ENCODE measurements at places on chromosomes 2 and 18.

DNA sequence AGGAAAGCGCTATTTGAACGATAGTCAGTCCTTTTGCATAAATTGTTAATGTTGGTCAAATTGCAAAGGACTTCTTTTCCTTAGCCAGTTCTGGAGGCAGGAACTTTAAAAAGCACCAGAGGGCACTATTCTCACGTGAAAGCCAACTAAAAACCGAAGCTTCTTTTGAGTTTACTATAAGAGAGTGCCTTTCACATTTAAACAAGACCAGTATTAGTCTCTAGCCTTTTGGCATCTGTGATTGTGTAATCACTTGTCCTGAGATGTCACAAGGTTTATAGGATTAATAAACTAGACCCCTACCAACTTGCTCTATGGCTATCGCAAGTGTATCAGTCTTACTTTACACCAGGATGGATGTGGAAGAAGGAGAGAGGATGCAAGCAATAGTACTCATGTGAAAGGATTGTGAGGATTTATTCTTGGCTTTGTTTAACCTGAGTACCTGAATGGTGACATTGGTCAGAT lies 14.4 kb upstream of the STAT4 start:
- DNase-seq = no peak

- DNase-seq = no peak
Observed at GRCh38 chr2:239736358-239737143, 288.6 kb downstream of the NDUFA10 start.

GRCh38 chr2:9334761-9335160 lies 88.6 kb downstream of the ITGB1BP1 start:
- DNase-seq = no peak

GRCh38 chr2:41943159-41943558 lies 104.7 kb upstream of the PKDCC start:
- DNase-seq = no peak

- DNase-seq = no peak
Observed at GRCh38 chr2:238925281-238925680, 77.4 kb downstream of the TWIST2 start.

- no peak for DNase-seq
Observed at GRCh38 chr2:196954001-196954400, 27.5 kb upstream of the PGAP1 start.

DNA sequence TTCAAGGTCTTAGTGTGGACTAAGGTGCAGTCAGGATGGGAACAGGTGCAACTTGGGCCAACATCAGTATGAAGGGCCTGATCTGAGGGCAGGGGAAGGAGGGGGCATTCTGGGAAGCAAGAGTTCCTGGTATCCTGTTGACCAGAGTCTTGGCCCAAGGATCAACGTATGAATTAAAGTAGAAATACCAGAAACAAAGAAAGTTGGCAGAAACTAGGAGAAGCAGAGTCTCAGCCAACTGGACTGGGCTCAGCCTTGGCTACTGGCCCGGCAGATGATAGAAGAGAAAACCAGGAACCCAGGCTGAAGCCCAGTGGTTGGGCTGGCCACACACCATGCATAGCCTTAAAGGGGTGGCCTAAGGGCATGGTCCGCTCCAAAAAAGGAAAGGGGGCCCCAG lies 2.3 kb downstream of the CETN1 start:
- no peak for DNase-seq

GRCh38 chr2:234203135-234203984 lies 152.9 kb downstream of the SPP2 start:
- DNase-seq = no peak

DNA sequence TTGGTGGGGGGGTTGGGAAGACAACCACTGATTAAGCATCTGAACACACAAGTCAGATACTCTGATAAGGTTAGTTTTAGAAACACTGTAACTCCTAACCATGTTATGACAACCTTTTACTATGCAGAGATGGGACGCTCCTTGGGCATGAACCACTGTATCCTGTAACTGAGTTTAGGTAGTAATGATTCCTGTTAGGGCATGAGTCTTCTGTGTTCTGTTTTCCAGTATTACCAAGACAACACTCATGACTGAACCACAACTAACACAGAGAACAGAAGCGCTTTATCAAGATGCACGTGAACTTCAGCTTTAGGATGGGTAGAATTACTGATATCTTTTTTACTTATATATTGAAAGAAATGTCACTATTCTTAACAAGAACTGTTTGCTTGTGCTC lies 14.1 kb upstream of the CREB1 start:
- DNase-seq = no peak

GRCh38 chr2:6986301-6986911 lies 69.2 kb downstream of the RNF144A start:
- DNase-seq = no peak

DNA sequence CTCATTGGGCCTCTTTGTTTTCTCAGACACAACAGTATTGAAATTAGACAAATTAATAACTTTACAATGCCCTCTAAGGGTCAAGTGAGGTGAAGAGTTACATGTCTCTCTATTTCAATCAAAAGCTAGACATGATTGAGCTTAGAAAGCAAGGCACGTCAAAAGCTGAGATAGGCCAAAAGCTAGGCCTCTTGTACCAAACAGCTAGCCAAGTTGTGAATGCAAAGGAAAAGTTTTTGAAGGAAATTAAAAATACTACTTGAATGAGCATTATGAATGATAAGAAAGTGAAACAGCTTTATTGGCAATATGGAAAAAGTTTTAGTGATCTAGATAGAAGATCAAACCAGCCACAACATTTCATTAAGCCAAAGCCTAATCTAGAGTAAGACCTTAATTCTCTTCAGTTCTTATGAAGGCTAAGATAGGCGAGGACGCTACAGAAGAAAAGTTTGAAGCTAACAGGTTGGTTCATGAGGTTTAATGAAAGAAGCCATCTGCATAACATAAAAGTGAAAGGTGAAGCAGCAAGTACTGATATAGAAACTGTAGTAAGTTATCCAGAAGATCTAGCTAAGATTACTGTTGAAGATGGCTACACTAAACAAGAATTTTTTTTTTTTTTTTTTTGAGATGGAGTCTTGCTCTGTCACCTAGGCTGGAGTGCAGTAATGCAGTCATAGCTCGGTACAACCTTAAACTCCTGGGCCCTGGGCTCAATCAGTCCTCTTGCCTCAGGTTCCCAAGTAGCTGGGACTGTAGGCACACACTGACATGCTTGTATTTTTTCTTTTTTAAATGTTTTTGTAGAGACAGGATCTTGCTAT lies 65.5 kb downstream of the FAM117B start:
- no peak for DNase-seq

- peak; percentile 2 for DNase-seq
Observed at GRCh38 chr18:477565-477964, 22.9 kb downstream of the COLEC12 start.

- DNase-seq = no peak
Observed at GRCh38 chr2:119489232-119489952, 34.9 kb downstream of the SCTR start.

DNA sequence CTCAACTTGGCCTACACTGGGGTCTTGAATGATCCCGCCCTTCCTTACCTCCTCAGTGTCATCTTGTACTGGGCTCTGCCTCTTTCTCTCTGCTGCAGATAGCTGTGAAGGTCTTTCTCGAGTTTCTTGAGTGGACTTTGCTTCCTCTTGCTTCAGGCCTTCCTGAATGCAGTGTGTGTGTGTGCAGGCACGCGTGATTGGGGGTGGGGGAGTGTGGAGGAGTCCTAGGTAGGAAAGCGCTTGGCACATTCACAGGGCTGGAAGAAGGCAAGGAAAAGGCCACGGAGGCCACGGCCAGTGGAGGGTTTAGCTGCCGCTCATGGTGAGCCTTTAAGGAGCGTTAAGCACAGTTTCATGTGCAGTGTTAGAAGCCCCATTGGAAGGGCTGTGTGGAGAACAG lies 5.5 kb downstream of the RALB start:
- DNase-seq = no peak

DNA sequence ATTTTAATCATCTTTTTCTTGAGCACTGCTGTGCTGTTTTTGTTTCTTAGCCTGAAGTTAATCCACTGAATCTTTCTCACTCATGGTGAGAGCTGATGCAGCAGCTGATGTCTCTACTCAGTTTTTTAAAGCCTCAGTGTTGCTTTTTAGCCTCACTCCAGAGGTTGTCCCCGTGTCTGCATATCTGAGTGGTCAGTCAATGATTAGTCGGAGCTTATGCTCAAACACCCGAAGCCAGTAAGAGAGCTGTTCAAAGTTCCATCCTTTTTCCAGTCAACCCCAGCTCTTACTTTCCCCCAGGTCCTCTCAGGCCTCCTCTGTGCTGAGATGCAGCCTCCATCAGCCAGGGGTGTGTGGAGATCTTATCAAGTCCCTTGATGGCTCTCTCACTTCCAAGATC lies 81.1 kb downstream of the MBOAT2 start:
- DNase-seq = no peak

DNA sequence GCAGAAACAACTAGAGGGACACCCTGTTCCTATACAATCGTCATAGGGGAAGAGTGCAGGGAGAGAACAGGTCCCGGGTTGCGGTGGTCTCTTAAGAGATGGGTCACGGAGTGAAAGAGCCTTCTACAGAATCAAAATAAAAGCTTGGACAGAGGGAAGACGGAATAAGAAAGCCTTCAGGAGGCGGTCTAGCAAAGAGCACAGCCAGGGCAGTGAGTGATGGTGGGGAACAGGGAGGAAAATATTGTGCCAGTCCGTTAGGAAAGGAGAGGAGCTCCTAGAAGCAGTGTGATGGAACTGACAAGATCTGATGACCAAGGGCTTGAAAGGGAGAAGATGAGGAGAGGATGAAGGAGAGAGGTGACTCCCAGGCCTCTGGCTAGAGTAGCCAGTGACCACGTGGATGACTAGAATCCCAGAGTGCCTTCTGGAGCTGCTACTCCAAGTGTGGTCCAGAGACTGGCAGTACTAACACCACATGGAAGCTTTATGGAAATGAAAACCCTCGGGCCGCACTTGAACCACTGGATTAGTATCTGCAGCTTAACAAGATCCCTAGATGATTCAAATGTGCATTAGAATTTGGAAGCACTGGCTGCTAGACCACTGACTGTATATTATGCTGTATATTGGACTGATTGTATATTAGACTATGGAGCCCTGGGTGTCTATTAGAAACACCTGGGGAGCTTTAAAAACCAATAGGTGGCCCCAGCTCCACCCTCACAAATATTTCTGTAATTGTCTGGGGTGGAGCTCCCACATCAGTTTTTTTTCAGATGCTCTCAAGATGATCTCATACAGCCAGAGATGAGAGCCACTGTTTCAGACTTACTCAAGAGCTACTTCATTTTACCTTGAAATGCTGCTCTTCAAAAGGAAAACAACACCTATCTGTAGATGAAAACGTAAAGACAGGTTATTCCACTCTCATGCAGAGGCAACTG lies 1.1 kb upstream of the EVA1A start:
- no peak for DNase-seq

DNA sequence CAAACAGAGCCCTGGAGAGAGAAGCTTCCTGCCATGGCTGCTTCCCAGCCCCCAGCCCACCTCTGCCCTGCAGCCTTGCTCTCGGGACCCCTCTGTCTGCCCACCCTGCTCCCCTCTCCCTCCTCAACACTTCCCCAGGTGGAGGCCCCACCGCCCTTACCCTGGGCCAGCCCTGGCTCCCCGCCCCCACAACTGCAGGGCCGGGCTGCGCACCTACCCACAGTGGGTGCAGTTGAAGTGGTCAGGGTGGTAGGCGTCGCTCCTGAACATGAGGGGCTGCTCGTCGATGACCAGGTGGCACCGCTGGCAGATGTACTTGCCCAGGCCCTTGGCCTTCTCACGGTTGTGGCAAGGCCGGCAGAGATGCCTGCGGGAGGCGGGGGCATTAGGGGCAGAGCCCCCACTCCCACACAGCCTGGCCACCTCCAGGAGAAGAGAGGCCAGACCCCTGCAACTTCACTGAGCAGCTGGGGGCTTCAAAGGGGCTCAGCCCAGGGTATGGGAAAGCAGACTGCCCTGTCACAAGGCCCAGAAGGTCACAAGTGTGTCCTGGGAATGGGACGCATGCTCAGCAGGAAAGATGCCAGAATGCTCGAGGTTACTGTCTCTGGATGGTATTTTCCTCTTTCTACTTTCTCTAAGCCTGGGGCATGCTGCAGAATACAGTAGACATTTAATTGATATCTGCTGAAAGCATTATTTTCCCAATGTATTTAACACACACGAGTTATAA lies 3.1 kb upstream of the GPR17 start:
- DNase-seq = no peak

All from stimulated activated CD4-positive, alpha-beta T cell treated with anti-CD3 and anti-CD28 coated beads, Interleukin-2, amount 100 ng/mL, for 48 hours (primary cell).